NT2/D1 (cell line): ENCODE measurements at places on chromosomes 2 and 18.

- no peak for DNase-seq
Measured at GRCh38 chr2:67938053-67938452, 124.8 kb downstream of the C1D start.

- no peak for DNase-seq
Measured at GRCh38 chr18:48663096-48663930, 124.5 kb downstream of the CTIF start.

- peak; percentile 11 for DNase-seq
Measured at GRCh38 chr18:13530879-13531387, 195.4 kb downstream of the FAM210A start.

DNA sequence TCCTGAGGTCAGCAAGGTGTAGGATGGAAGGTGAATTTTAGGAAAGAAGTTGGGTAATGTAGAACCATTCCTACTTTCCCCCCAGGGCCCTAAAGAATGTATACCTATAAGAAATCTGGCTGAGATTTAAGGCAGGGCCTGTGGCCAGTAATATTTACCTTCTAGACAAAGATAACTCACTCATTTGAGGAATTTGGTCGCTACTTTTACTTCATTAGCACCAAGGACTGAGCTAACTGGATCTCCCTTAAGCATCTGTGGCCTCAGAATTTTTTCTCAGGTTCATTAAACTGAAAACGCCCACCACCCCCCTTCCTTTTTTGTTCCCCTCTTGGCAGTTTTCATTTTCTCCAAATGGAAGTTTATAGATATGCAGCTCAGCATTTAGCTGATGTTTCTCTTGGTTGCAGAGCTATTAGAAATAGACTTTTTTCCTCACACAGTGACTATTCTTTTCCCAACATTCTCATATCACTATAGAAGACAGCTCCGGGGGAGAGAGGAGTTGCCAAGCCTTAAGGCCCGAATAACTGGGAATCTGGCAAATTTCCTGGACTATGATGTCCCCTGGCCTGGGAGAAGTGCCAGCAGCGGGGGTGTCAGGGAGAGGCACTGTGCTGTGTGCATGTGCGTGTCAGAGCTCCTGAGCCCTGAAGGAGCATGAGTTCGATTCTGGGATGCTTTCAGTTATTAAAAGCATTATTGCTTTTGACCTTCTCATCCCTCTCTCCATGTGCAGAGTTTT is 310.9 kb downstream of the PRKCE start:
- no peak for DNase-seq

GRCh38 chr2:55786280-55786679 is 92.6 kb upstream of the PNPT1 start:
- no peak for DNase-seq

DNA sequence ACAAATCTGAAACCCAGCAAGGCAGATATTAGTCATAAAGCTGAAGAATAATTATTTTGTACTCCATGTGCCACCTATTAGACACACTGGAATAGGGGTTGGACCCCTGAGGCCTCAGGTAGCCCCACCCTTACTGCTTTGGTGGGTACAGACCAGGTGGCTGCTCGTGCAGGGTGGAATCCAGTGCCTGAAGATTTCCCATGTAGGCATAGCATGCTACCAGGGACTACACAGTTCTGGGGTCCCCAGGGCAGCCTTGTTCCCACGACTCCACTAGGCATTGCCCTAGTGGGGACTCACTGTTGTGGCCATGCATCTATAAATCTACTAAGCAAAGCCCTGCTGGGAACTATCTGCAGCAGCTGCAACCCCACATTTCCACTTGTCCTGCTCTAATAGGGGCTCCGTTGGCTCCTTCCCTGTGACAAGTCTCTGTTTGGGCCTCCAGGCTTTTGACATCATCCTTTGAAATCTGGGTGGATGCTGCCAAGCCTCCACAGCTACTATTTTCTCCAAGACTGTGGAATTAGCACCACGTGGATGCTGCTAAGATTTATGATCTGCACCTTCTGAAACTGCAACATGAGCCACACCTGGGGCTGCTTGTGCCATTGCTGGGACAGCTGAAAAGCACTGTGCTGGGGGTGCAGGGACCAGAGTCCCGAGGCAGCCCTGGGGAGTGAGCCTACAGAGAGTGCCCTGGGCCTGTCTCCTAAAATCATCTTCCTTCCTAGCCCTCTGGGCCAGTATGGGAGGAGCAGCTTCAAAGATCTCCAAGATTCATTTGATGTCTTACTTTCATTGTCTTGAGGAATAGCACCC is 303.8 kb downstream of the FSIP2 start:
- no peak for DNase-seq

DNA sequence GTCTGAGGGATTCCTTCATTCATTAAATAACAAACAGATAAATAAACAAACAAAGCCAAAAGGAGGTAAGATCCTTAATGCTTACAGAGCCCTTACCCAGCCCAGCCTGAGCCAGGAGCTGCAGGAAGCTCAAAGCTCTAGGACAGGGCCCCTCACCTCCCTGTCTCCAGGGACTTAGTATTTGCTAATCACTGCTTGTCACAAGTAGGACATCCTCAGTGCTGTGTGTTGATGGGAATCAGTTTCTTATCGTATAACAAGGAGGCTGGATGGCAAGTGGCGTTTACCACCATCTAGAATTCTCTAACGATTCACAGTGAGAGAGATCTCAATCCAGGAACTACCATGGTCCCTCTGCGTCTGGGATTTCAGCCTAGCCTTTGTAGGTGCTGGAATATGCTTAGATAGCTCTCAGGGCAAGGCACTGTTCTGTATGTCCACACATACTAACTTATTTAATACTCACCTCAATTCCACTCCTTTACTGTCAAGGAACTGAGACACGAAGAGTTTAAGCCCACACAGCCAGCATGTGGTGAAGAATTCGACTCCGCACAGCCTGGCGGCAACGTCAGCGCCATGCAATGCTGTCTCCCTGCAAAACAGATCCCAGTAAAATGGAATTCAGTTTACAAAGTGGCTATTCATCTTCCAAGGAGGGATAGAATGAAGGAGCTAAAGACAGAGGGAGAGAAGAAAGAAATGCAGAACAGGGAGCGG is 164.8 kb downstream of the MYCN start:
- peak; percentile 56 for DNase-seq

- no peak for DNase-seq
Measured at GRCh38 chr18:63320123-63320974, 780 bp upstream of the BCL2 start.

DNA sequence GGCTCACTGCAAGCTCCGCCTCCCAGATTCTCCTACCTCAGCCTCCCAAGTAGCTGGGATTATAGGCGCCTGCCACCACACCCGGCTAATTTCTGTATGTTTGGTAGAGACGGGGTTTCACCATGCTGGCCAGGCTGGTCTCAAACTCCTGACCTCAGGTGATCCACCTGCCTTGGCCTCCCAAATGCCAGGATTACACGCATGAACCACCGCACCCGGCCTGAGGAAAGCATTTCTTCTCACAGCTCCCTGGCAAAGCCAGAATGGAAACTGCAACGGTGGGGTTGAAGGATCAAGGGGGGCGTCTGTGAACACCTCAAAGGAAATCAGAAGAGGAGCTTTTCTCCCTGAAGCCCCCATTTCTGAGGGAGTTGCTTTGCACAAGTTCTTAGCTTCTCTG is 11.2 kb upstream of the TEX51 start:
- no peak for DNase-seq

DNA sequence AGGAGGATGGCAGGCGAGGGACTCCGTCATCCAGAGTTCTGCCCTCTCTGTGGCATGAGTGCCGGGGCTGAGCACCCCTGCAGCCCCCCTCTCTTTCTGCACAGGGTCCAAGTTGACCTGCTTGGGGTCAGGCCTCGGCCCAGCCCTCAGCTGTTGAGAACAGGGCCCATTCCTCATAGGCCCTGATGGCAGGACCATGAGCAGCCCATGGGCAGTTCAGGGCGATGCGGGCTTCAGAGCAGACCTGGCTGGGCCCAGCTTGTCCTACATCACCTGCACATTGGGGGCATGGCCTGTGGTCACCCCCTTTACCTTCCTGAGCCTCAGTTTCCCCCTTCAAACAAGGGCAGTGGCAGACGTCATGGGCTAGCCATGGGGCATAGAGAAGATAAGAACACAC is 238.1 kb downstream of the SEPTIN10 start:
- DNase-seq, result no peak

DNA sequence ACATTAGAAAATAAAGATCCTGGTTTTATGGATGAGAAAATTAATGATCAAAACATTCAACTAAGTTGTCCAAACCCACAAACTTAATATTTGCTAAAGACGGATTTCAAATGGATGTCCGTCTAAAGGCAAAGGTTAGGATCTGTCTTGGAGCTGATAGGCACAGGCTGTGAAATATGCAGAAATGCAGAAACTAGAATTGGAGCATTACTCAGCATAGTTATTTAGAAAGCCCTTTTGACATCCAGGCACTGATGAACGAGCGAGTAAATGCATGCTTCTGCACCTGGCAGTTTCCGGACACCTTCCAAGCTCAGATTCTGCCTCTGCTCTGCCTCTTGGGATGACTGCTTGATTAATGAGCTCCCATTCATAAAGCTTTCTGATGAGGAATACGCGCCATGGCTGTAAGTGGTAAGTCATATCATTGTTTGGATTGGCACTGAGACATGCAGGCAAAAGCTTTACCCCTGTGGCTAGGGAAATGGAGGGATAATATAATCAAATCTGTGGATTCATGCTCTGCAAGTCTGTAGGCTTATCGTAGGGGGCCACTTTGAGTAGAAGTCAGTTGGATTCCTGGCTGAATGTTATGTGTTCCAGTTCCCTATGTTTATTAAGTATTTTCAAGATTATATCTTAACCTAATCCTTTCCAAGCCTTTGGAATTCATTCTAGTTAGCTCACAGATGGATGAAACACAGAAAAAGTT is 2176.3 kb upstream of the CELF4 start:
- no peak for DNase-seq

- DNase-seq, result no peak
Measured at GRCh38 chr2:193703411-193703810, 1508.7 kb upstream of the TMEFF2 start.

GRCh38 chr18:74870950-74871349 is 273.3 kb downstream of the ZNF407 start:
- no peak for DNase-seq

GRCh38 chr2:99936065-99936464 is 206.3 kb downstream of the AFF3 start:
- no peak for DNase-seq

DNA sequence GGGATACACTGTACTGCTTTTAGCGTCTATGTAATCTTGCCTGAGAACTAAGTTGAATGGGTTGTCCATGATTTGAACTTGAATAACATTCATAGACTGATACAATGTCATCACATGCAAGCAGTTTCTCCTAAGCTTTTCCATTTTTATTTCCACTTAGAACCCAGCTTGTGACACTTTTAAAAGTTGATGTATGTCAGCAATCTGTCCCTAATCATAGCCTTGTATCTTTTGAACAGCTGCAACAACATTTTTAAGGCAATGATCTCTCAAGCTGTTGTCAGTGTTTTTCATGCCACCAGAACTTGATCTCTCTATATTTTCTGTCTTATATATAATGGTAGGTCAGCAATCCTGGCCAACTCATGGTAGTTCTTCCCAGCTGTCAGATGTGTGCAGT is 185.0 kb downstream of the DOK6 start:
- DNase-seq, result no peak

- no peak for DNase-seq
Measured at GRCh38 chr2:20353241-20353992, 2.8 kb upstream of the PUM2 start.

GRCh38 chr2:44983836-44984604 is 25.2 kb downstream of the SIX2 start:
- no peak for DNase-seq

DNA sequence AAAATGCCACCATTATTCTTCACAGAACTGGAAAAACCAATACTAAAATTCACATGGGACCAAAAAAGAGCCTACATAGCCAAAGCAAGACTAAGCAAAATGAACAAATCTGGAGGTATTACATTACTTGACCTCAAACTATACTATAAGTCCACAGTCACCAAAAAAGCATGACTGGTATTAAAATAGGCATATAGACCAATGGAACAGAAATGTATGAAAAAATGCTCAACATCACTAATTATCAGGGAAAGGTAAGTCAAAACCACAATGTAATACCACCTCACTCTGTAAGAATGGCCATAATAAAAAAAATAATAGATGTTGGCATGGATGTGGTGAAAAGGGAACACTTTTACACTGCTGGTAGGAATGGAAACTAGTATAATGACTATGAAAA is 158.6 kb downstream of the CDH2 start:
- no peak for DNase-seq

DNA sequence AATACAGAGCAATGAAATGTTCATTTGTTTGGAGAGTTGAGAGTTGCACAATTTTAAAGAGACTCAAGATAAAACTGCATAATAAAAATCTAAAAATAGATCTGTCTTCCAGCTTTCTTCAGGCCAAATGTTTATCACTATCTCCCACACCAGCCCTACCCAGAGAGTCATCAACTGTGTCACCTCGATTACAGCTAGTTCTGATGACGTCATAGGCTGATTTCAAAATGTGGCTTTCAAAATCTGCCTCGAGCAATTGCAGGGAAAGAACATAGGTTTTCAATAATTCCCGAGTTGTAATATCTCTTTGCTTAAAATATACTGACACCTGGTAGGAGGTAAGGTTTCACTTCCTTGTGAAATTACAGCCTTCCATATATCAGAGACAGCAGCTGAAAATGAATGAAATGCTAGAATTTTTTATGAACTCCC is 677.6 kb upstream of the ID2 start:
- DNase-seq, result no peak

DNA sequence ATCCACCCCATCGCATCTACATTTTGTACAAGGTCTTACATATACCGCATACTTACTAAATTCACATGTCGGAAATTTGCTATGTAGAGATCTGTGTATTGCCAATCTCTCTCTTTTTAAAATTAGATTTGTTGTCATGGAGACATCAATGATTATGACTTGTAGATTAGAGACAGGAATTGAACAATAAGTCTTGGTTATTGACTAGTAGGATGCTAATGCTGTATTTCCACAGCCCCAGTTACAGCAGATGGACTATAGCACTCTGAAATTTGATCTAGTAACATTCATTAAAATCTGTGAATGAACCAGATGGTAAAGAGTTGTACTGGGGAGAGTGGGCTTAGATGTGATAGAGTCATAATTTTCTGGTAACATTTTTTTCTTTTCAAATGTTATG is 805.7 kb downstream of the SLC4A3 start:
- no peak for DNase-seq

GRCh38 chr2:165629776-165630175 is 160.3 kb downstream of the CSRNP3 start:
- DNase-seq, result no peak

DNA sequence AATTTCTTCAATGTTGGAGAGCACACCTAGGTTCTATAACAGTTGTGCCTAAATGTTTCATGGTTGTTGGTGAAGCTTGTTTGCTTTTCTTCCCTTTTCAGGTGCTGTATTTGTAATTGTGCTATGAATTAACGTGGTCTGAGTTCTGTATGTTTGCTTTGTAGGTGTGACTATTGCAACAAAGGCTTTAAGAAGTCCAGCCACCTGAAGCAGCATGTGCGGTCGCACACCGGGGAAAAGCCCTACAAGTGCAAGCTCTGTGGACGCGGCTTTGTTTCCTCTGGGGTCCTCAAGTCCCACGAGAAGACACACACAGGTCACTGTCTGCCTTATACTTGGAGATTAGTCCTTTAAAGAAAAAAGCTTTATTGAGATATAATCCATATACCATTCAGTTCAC is 91.2 kb downstream of the ZNF236 start:
- DNase-seq, result no peak

GRCh38 chr2:25257032-25257552 is 84.6 kb downstream of the DNMT3A start:
- no peak for DNase-seq
